ENCODE measurements at places on chromosomes 16 and 17.

DNA sequence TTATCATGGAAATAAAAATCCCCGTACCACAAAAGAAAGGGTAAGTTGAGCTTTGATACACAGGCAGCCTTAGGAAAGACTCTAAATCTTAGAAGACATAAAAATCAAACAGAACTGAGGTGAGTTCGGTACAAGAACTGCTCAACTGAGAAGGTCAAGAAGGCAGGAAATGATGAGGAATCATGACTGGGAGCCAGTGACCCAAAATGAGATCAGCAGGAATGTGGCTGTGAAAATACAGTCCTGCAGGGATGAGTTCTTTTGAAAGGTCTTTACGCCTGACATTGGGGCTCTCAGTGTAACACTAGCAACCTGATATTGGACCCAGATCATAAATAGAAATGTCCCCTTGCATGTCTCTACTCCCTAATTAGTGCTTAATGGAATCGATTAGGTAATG, 56.3 kb upstream of the CDH11 start:
- DNase-seq: no peak

- no peak for DNase-seq
These were observed 3.6 kb downstream of the GRIN2C start for GRCh38 chr17:74856112-74856511.

DNA sequence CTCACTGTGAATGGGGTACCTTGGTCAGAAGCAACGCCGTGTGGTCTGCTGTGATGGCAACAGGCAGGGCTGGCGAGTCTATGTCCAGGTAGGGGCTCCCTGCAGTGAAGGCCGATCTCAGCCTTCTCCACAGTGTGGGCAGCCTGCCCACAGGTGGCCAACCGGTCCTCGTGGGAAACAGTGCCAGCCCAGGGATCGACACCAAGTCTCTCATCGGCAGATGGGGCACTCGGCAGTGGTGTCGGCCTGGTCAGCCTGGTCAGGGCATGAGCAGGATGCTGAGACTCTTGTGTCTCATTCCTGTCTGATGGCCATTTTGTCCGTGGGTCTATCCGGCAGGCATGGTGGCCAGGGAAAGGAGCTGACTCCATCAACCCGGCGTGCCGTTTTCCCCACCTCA, 92.2 kb downstream of the TNFRSF13B start:
- no peak for DNase-seq

- no peak for DNase-seq
These were observed 7.9 kb upstream of the ZNF778 start for GRCh38 chr16:89209522-89210044.

GRCh38 chr17:47735139-47735464, 2.1 kb downstream of the TBX21 start:
- no peak for DNase-seq

- DNase-seq: no peak
These were observed 18.4 kb downstream of the ABCC1 start for GRCh38 chr16:15967655-15968315.

DNA sequence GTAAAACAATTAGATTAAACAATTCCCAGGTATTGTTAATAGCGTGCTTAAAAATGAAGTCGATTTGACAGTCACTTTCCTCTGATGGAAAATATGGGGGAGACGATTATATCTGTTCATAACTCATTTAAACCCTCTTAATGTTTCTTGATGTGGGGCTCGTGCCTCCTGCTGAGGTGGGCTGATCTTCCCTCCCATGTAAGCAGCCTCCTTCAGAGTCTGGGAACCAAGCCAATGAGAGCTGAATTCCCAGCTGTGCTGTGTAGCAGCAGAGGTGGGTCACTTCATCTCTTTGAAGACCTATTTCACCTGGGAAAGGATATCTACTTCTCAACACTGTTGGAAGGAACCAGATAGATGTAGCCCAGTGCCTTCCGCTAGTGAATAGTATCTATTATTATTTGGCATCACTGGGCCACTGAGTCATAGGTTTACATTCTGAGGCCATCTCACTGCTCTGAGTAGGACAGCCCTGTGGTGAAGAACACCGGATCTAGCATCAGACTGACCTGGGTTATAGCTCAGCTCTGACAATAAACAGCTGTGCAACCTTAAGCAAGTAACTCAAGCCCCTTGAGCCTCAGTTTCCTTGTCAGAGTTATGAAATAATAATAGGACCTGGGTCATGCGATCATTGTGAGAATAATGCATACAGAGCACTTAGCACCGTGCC, 85.3 kb upstream of the C16orf82 start:
- DNase-seq: no peak

- DNase-seq: no peak
These were observed 18.1 kb upstream of the MTMR4 start for GRCh38 chr17:58532555-58532951.

DNA sequence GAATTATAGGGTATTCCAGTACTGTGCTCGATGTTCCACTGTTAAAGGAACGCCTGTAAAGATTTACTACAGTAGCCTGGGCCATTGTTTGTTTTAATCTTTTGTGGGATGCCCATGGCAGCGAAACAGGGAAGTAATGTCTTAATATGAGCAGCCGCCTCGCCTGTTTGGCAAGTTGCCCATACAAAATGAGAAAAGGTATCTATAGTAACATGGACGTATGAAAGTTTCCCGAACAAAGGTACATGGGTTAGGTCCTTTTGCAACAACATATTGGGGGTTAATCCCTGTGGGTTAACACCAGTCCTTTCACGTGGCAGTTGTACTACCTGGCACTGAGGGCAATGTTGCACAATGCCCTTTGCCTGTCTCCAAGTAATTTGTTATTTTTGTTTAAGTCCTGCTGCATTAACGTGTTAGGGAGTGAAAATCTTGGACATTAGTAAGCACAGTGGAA, 21.1 kb upstream of the TMC5 start:
- no peak for DNase-seq

GRCh38 chr17:81681672-81682071, 1.9 kb downstream of the ARL16 start:
- DNase-seq: no peak

DNA sequence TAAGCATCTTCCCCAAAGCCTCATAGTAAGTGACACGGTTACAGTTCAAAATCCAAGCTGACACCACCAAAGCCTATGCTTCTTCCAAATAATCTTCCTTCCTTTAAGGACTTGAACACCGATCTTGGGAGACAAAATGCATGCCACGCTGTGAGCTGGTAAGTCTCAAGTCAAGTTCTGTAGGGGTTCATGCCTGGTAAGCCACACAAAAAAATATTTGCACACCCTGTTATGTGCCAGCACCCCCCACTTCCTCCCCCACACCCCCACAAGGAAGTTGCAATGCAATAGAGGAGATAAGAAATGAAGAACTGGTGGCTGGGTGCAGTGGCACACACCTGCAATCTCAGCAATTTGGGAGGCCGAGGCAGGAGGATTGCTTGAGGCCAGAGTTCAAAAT, 5.6 kb downstream of the NOG start:
- no peak for DNase-seq

GRCh38 chr16:15461376-15461775, 27.0 kb downstream of the BMERB1 start:
- no peak for DNase-seq

DNA sequence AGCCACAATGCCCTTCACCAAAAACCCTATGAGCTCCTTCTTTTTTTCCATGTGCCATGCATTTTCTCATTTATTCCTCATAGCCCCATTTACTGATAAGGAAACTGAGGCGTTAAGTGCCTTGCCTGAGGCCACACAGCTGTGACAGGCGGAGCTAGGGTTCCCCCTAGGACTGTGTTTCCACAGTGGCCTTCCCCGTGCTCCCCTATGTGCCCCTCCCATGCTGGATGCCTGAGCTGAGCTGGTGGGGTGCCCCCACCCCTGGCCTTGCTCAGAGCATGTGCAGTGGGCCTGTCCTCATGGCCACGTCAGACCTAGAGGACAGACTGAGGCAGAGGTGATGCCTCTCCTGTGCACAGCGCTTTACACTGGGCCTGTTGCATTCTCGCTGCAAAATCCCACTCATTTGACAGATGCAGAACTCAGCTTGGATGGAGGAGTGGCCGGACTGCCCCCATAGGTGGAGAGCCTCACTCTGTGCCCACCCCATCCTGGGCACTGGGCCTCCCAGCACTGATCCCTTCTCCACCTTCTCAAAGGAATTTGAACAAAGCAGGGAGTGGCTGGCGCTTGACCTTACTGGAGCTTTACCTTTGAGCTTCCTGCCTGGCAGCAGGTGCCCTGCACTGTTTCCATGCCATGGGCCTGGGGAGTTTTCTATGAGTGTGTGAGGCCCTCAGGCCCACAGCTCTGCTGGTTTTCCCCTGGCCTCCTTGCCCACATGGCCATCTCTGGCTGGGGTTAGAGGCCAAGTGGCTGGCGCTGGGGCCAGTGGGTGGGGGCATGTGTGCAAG, 2.6 kb downstream of the MAP2K3 start:
- DNase-seq: no peak

- DNase-seq: no peak
These were observed at the start of gene ADAM11 for GRCh38 chr17:44758414-44759085. Gene ADAM11 (plus strand): TSS chr17:44758988. CDS start chr17:44759200, 212 bp downstream.

GRCh38 chr17:15442311-15443180, 24.9 kb downstream of the CDRT4 start:
- DNase-seq: no peak

- no peak for DNase-seq
These were observed 134.7 kb downstream of the RBFOX3 start for GRCh38 chr17:79476074-79476652.

DNA sequence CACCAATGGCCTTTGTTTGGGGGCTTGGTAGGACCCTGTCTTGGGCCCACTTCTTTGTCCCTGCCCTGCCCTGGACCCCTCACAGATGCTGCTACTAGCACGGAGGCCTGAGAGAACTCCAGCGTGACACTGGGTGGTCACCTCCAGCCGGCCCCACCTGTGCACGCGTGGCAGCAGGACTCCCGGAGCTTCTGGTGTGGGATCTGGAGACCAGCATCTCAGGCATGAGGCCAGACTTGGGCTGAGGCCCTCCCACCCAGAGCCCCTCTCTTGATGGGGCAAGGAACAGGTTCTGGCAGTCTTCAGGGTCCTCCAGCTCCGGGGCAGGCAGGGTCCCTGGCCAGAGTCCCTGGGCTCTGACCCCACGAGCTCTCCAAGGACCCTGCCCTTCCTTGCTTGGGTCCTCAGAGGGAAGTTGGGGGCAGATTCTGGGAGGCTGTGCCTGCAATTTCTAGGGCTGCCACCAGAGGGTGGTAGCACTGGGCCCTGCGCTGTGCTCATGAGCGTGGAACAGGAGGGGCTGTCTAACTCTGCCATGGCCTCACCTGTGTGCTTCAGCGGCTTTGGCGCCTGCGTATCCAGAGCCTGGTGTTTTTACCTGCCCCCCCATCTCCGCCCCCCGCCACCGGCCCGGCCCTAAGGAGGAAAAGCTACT, 3.1 kb upstream of the BAIAP3 start:
- DNase-seq: no peak

DNA sequence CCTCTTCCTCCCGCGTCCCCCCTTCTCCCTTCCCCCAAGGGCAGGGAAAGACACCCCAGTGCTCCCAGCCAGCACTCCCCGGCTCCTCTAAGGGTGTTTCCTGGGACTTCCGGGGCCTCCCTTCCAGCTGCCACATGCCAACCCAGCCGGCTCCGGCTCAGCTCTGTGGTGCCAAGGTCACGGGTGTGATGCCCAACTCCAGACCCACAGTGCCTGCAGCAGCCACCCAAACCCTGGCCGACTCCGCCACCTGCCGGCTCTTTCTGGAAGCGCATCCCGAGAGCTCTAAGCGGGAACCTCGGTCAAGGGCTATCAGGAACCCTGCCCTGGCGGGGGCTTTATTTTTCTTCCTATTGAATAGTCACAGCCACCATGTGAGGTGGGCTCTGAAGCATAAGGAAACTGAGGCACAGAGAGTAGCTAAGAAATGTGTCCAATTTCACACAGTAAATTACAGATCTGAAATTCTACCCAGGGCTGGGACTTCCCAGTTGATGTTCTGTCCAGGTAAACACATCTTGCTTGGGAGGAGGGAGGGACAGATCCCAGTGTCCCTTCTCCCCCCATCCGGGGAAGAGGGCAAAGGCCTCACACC, 3.3 kb upstream of the PPP1R1B start:
- peak; percentile 89 for DNase-seq

DNA sequence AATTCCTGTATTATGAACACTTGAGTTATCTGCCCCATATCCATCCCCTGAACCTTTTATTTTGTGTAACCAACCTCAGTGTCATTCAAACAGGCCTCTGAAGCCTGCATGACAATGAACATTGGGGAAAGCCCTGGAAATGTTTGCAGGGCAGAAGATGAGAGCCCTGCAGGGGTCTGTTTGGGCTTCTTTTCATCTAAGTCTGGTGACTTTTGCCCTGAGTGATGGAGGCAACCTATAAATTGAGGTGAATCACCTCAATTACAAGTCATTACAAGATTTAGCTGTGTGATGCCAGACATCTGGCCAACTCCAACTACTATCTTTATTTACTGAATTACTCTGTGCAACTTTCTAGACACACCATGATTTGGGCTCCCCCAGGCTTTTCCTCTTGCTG, 189.2 kb downstream of the MAF start:
- DNase-seq: no peak

GRCh38 chr17:35568561-35568960, 7.9 kb upstream of the SLFN14 start:
- peak; percentile 47 for DNase-seq

- DNase-seq: no peak
These were observed 23.2 kb upstream of the KIFC3 start for GRCh38 chr16:57825298-57826044.

- peak; percentile 57 for DNase-seq
These were observed 2.5 kb upstream of the STARD3 start for GRCh38 chr17:39634384-39634871.

DNA sequence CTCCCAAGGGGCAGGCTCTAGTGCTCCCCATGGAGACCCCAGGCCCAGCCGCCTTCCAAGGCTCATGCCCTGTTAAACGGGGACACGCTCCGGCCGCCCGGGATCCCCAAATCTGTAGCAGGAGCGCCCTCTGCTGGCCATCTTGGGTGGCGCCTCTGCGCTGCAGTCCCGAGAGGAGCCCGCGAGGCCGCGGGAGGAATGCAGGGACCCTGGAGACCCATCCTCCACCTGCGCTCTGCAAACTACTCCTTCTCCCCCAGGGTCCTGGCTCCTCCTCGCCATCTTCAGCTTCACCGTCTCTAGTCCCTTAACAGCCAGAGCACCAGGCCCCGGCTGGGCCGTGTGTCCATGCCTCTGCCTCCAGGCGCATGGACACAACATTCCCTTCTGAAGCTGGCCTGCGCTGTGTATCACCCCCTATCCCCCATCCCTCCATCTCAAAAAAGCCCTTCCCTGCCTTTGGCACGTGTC, 23.6 kb upstream of the KRT17 start:
- peak; percentile 85 for DNase-seq

- no peak for DNase-seq
These were observed 59.5 kb upstream of the LHX1 start for GRCh38 chr17:36877771-36878170.

GRCh38 chr17:73609758-73610157, 34.5 kb downstream of the SDK2 start:
- DNase-seq: no peak

All from CD4-positive, alpha-beta T cell treated with Interleukin-17A for 1 hour (primary cell).